ENCODE measurements at places on chromosomes 7 and 10.

DNA sequence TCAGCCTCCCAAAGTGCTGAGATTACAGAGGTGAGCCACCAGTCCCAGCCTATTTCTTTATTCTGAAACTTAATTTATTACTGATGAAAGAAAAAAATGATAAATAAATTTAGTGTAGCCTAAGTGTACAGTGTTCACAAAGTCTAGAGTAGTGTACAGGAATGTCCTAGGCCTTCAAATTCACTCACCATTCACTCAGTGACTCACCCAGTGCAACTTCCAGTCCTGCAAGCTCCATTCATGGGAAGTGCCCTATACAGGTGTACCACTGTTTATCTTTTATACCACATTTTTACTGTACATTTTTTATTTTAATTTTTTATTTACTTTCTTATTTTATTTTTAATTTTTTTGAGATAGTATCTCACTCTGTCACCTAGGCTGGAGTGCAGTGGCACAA lies 12.2 kb downstream of the MRLN start:
- no peak for DNase-seq

DNA sequence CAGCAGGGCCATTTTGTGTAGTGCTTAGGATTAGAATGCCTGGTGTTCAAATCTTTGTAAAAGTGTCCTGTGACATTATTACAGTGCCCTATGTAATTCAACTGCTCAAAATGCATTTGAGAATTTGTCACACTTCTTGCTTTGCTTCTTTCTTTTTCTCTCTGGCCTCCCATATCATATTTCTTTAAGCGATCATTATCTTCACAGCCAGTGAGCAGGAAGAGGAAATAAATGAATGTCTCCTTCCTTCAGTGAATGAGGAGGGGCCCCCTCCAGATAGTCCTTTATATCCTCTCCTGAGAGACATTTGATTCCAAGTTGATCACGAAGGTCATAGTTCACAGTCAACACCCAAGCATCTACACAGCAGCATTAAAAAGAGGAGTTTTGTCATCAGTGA lies 425.1 kb upstream of the NPVF start:
- DNase-seq, result no peak

- no peak for DNase-seq
These were observed 136.2 kb upstream of the CTBP2 start for GRCh38 chr10:125296598-125296997.

- no peak for DNase-seq
These were observed 151.5 kb downstream of the RNF216 start for GRCh38 chr7:5629941-5630340.

Data from right cardiac atrium (tissue), 5 donors.